ENCODE measurements at places on chromosomes 6 and 20.

DNA sequence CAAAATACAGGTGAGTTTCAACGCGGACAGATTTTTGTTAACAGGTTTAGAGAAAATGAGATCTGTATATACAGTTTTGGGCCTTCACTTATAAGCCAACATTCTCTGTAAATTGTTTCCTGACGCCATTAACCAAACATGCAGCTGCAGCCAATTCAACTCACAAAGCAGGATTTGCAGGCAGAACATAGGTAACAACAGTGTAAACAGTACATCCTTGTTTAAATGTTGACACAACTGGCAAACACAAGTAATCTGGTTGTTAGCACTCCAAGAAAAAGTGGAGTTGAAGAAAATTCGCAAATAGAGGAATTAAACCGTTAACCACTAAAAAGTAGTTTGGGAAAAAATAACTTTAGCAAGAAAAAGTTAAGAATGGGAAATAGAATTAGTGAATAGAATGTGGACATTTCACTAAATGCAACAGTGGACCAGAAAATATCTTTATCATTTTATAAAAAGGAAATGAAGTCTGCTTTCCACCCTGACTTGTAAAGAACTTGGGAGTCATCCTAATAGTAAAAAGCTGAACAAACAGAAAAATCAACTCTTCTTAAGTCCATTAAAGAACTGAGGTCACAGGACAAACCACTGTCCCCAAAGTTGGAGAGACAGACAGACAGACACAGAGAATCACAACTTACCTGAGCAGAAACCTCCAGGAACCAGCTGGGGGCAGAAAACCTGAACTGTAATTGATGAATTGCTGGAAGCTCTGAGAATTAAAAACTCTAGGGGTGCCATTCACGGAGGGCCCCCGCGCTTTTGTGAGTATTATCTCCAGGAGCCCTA, 10.1 kb downstream of the SMIM28 start:
- H3K4me3 ChIP-seq = no peak overlapping the region
- H3K27ac ChIP-seq = no peak overlapping the region
- no peaks in the 10 kb centered on the region for H3K36me3 ChIP-seq
- no peak for DNase-seq
- no peaks in the 10 kb centered on the region for H3K4me1 ChIP-seq

- H3K4me3 ChIP-seq = no peak overlapping the region
- no peaks in the 10 kb centered on the region for H3K4me1 ChIP-seq
- H3K27ac ChIP-seq = no peak overlapping the region
- no peak for DNase-seq
Observed at GRCh38 chr20:44950368-44950767, 9.8 kb downstream of the TOMM34 start.

DNA sequence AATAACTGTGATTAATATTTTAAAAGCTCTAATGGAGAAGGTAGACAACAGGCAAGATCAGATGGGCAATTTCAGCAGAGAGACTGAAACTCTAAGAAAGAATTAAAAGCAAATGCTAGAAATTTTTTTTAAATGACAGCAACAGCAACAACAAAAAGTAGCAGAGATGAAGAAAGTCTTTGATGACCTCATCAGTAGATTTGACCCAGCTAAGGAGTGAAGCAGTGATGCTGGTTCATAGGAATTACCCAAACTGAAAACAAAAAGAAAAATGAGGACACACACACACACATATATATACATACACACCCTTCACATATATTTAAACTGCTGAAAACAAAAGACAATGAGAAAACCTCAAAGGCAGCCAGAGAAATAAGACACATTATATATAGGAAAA, 197.6 kb upstream of the ARID1B start:
- no peaks in the 10 kb centered on the region for H3K27me3 ChIP-seq
- no peak for DNase-seq
- H3K4me1 ChIP-seq = no peaks in the 10 kb centered on the region
- H3K4me3 ChIP-seq = no peak overlapping the region
- no peaks in the 10 kb centered on the region for H3K36me3 ChIP-seq

DNA sequence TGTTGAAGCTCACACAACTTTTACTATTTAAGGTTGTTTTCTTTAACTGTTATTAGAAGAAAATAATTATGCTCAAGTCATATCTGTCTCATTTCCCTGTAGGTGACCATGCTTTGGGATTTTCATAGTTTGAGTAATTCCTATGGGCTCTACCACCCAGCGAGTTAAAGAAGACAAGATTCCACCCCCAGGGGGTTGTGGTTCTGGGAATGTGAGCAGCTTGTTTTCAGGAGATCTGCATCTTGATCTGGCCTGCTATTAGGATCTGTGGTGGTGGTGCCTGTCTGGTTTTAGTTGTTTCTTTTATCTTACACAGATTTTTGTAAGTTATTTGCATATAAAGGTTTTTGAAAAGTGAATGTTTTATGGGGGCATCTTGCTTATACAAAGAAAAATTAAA, 20.2 kb upstream of the REV3L start:
- DNase-seq = no peak
- no peak overlapping the region for H3K27ac ChIP-seq
- H3K27me3 ChIP-seq = no peaks in the 10 kb centered on the region
- no peak overlapping the region for H3K4me3 ChIP-seq
- no peaks in the 10 kb centered on the region for H3K36me3 ChIP-seq
- H3K4me1 ChIP-seq = no peaks in the 10 kb centered on the region

DNA sequence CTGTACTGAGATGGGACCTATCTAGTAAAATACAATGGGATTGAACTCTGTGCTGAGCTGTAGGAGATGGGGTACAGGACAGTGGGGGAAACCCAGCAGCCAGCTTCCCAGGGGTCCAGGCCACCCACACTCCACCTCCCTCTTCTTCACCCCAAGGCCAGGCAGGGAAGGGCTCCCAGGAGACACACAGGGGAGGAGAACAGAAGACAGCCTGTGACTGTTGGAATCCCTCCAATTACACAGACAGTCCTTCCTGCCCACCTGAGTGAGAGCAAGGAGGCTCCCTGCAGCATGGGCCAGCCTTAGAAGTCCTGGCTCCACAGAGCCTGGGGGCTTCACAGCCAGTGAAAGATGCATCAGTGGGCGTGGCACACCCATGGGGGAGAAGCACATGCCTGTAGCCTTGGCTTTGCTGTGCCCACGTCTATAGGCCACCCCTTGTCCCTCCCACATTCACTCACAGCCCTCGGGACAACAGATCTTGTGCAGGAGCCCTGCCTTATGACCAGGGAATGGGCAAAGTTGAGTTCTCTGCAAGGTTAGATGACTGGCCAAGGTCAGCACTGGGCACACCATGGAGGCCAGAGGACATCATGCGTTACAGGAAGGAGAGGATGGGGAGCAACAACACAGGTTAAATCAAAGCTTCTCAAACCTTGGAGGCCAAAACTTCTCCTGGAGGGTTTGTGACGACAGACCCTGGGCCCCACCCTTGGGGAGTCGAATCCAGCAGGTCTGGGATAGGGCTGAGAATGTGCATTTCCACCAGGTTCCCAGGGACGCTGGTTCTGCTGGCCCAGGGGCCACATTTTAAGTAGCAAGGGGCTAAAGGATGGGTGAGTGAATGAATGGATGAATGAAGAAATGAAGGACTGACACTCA, 12.3 kb upstream of the CST7 start:
- H3K27ac ChIP-seq = no peak overlapping the region
- H3K4me3 ChIP-seq = no peak overlapping the region
- no peaks in the 10 kb centered on the region for H3K27me3 ChIP-seq

- H3K27ac ChIP-seq = no peak overlapping the region
- no peaks in the 10 kb centered on the region for H3K36me3 ChIP-seq
- H3K4me1 ChIP-seq = no peaks in the 10 kb centered on the region
- DNase-seq = no peak
Observed at GRCh38 chr6:20314866-20315845, 86.5 kb upstream of the E2F3 start.

DNA sequence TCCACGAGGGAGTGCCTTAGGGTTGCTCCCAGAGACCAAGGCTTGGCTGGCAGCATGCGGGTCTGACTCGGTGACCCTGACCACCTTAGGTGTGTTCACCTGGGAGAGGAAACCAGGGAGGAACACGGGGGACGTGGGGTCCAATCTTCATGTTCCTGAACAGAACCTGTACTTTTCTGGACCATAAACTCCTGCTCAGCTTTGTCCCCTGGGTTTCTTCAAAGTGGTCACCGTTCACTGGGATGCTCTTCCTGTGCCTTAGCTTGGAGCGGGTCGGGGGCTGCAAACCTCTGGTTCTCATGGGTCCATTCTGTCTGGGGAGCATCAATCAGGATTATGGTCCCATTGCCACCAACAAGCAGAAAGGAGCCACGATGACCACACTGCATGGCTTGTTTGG, 333.5 kb downstream of the QKI start:
- DNase-seq = no peak
- no peak overlapping the region for H3K27ac ChIP-seq

DNA sequence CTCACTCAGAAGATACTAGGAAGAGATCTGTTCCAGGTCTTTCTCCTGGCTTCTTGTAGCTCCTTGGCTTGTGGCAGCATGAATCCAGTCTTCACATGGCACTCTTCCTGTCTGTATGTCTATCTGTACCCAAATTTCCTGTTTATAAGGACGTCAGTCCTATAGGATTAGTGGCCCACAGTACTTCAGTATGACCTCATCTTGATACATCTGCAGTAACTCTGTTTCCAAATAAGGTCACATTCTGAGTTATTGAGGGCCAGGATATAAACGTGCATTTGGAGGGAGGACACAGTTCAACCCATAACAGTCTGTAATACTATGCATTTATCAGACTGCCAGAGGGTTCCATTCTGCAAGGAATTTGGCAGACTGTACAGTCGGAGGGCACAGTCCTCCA, 57.6 kb upstream of the DYNLRB1 start:
- no peaks in the 10 kb centered on the region for H3K4me1 ChIP-seq
- DNase-seq = no peak

DNA sequence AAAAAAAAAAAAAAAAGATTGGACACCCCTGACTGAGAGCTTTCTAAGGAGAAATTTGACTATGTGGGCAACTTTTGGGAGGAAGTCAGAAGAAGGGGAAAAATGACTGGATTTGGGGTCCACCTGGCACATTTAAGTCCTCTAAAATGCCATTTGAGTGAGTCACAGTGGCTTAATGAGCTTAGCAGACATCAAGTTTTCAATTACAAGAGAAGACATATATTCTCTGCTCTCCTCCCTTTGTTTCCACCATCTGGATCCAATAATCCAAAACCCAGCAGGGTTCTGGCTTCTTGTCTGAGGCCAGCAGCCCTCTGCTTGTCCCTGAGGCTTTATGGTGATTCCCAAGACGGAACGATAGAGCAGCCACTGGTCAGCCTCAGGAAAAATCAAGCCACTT, 6.9 kb downstream of the PI3 start:
- no peaks in the 10 kb centered on the region for H3K4me1 ChIP-seq
- DNase-seq = no peak
- no peaks in the 10 kb centered on the region for H3K27me3 ChIP-seq
- no peak overlapping the region for H3K4me3 ChIP-seq
- H3K36me3 ChIP-seq = no peaks in the 10 kb centered on the region

DNA sequence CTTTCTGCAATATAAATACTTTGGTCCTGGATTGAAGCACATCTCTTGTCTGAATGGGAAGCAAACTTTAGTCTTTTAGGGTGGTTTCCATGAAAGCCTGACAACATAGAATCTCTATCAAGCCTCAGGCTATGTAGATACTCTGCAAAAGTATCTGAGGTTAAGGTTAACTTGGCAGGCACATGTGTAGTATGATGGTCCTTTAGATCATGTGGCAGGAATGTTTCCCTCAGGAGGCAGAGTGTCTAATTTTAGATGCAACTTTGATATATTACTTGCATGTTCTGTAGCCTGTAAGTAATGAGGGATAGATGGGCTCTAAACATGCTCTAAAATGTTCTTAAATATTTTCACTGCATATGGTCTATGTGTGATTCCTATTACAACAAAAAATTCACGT, 8.2 kb downstream of the MYB start:
- no peak for DNase-seq
- no peak overlapping the region for H3K4me3 ChIP-seq
- no peaks in the 10 kb centered on the region for H3K27me3 ChIP-seq
- no peak overlapping the region for H3K27ac ChIP-seq
- H3K36me3 ChIP-seq = no peaks in the 10 kb centered on the region

DNA sequence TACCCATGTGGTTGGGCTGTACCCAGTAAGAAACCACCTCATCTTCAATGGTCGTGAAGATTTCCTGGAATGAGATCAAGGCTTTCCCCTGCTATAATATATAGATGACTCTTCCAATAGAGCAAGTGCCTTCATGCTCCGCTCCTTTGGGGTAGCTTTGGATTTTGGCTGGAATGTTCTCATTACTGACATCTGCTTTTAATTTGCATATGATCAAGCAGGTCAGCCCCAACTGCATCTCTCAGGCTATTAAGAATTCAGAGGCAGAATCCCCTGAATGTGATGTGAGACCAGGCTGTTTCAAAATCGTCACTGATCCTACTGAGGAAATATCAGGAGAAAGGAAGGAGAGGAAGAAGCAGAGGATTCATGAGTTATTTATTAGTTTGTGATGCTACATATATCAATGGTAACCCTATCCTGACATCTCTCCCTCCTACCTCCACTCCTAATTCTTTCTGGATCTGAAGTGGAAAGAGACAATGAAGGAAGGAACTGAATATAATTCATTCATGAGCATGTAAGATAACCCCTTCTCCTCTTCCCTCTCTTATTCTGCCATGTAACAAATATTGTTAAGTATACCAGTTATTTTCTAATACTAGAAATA, 47.6 kb upstream of the FUCA2 start:
- H3K4me1 ChIP-seq = no peaks in the 10 kb centered on the region
- no peak for DNase-seq
- no peak overlapping the region for H3K4me3 ChIP-seq

DNA sequence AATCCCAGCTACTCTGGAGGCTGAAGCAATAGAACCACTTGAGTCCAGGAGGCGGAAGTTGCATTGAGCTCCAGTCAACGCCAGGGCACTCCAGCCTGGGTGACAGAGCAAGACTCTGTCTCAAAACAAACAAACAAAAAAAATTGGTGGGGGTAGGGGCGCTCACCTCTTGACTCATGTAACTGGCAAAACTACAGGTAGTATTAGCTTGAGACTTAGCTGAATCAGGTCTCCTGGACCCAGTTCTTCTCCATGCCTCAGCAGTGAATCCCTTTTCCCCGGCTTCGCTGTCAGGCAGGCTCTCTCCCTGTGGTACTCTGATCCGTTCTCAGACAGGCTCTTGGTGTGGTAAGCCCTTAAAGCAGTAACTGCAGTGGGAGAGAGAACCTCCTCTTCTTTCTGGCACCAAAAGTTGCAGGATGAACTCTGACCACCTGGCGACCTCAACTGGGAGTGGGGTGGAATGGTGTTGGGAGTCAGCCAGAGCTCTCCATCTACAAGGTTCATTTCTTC, 12.9 kb downstream of the SLC9A8 start:
- DNase-seq = no peak
- no peak overlapping the region for H3K4me3 ChIP-seq
- no peaks in the 10 kb centered on the region for H3K27me3 ChIP-seq
- peaks cover 3% of the 10 kb centered on the region for H3K4me1 ChIP-seq
- peaks cover 19% of the 10 kb centered on the region for H3K36me3 ChIP-seq

- no peak overlapping the region for H3K27ac ChIP-seq
- no peak overlapping the region for H3K4me3 ChIP-seq
- DNase-seq = no peak
- H3K27me3 ChIP-seq = no peaks in the 10 kb centered on the region
Observed at GRCh38 chr20:46618316-46619100, 32.8 kb downstream of the SLC13A3 start.
